Muscle of arm (tissue), 14 donors: ENCODE measurements at places on chromosomes 2 and 18. TPM values are rescaled to one million over a fixed set of nuclear protein-coding genes. Genes with fewer than 3 reads are reported as not detected.

Gene BOLL
- 2.0 TPM for polyA plus RNA-seq

Gene SLC23A3
- 2.0 TPM for polyA plus RNA-seq

Gene ALKAL2
- polyA plus RNA-seq, result 0.91 TPM

DNA sequence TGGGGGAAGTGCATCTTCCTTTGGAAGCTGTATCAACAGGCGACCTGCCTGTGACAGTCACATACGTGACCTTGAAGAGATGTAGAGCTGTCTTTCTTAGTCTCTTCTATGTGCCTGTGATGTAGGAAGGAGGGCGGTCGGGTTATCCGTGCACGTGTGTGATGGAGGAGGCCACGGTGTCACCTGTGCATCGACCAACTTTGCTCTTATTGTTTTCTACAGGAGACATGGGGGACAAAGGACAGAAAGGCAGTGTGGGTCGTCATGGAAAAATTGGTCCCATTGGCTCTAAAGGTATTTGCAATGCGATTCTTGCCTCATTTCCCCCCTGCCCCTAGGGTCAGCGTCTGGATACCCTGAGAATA, 20.7 kb upstream of the ALLC start:
- DNase-seq, result no peak

DNA sequence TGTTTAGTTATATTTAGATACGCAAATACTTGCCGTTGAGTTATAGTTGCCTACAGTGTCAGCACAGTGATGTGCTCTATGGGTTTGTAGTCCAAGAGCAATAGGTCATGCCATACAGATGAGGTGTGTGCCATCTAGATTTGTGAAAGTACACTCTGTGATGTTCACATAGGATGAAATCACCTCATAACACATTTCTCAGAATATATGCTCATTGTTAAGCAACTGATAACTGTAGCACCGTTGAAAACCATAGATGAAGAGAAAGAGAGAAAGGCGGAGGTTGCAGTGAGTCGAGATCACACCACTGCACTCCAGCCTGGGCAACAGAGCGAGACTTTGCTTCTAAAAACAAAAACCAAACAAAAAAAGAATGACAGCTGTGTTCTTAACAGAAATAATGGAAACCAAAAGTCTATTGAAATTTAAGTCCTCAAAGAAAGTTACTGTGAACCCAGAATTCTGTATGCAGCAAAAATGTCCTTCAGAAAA, 9.5 kb downstream of the DGKD start:
- no peak for DNase-seq

DNA sequence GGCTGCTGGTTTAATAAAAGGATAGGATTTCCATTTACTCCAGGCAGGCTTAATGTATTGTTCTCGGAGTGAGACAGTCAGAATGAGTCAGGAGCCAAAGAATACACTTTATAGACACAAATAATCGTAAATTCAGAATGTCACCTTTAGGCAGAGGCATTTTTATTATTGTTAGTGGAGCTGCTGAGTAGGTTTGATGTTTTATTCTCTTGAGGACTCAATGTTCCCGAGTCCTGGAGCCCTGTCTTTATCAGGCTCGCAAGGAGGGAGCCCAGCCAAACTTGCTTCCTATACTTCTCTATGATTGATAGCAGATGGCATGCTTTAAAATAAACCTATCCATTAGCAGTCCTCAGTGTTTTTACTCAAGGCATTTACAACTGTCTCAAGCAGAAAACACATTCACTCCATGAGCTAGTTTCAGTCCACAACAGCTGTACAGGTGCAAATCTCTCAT, 492.3 kb upstream of the ZEB2 start:
- DNase-seq, result no peak
